T-helper 2 cell treated with Interferon-gamma antibody and Interleukin-4, amounts not matched to agents 5 μg/mL and 100 μg/mL, for 36 hours (primary cell): ENCODE measurements at places on chromosomes 3 and 15.
A peak's percentile ranks its signal among the peaks of the same experiment; 100 is the strongest.

DNA sequence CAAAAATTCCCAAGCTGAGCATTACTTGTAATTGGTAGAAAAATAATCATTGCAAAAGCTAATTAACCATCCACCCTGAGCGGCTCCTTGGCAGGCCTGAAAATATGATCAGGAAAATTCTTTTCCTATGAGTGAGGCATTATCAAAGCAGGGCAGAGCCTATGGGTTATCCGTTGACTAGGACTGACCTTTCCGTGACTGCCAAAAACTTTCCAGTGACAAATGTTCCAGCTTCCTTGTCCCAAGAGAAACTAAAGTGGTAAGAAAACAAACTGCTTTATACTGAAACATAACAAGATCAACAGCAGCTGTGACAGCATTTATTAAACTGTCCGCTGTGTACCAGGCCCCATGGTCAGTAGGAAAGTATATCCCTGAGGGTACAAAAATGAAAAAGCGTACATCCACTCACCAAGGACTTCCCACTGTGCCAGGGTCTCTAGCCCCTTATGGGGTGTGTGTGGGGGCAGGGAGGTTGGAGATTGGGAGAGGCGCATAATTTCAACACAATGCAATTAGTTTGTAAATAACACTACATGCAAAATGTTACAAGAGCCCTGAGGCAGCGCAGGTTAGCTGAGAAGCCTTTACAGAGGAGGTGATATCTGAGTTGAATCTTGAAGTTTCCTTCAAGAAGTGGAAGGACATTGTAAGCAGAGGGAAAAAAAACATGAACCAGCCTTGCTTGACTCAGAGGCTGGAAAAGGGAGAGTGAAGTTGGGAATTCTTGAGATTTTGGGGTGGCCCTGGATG, 8.5 kb downstream of the LIPC start:
- peak overlapping the region; percentile 45 for H3K27ac ChIP-seq
- no peak for DNase-seq
- no peaks in the 10 kb centered on the region for H3K36me3 ChIP-seq
- H3K27me3 ChIP-seq: no peaks in the 10 kb centered on the region
- peaks cover 31% of the 10 kb centered on the region for H3K4me1 ChIP-seq
- H3K4me3 ChIP-seq: no peak overlapping the region

- no peaks in the 10 kb centered on the region for H3K27me3 ChIP-seq
- H3K4me3 ChIP-seq: no peak overlapping the region
- peaks cover 63% of the 10 kb centered on the region for H3K36me3 ChIP-seq
- no peak overlapping the region for H3K27ac ChIP-seq
- no peaks in the 10 kb centered on the region for H3K4me1 ChIP-seq
- DNase-seq: no peak
Observed at GRCh38 chr3:44842376-44842775, 19.3 kb upstream of the TMEM42 start.

- no peaks in the 10 kb centered on the region for H3K27me3 ChIP-seq
- no peak for DNase-seq
- H3K27ac ChIP-seq: peak overlapping the region; percentile 27
- peaks cover 13% of the 10 kb centered on the region for H3K4me1 ChIP-seq
- H3K36me3 ChIP-seq: no peaks in the 10 kb centered on the region
Observed at GRCh38 chr3:127674790-127675189, 2.0 kb downstream of the ABTB1 start.

DNA sequence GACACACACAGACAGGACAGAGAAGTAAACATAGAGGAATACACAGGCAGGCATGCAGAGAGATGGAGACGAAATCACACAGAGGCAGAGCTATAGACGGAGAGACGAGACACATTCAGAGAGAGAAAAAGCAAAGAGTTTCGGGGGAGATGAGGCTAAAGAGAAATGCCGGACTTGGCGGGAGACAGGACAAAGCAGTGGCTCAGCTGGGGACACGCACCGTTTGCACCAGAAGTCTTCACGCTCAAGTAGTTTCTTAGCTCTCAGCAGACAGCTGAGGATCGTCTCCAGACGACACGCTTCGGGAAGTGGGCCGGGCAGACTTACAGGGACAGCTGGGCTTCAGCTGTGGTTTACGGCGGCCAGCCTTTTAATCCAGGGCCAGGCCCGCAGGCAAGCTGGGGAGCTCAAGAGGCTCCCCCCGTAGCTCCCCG, 56.2 kb upstream of the DLG1 start:
- DNase-seq: no peak
- H3K27me3 ChIP-seq: peaks cover 6% of the 10 kb centered on the region
- H3K4me3 ChIP-seq: no peak overlapping the region
- H3K4me1 ChIP-seq: no peaks in the 10 kb centered on the region
- H3K36me3 ChIP-seq: no peaks in the 10 kb centered on the region

- no peak overlapping the region for H3K27ac ChIP-seq
- H3K4me3 ChIP-seq: no peak overlapping the region
- H3K27me3 ChIP-seq: no peaks in the 10 kb centered on the region
- peaks cover 1% of the 10 kb centered on the region for H3K36me3 ChIP-seq
- DNase-seq: no peak
- H3K4me1 ChIP-seq: no peaks in the 10 kb centered on the region
Observed at GRCh38 chr3:17315897-17316296, 426.5 kb downstream of the TBC1D5 start.

DNA sequence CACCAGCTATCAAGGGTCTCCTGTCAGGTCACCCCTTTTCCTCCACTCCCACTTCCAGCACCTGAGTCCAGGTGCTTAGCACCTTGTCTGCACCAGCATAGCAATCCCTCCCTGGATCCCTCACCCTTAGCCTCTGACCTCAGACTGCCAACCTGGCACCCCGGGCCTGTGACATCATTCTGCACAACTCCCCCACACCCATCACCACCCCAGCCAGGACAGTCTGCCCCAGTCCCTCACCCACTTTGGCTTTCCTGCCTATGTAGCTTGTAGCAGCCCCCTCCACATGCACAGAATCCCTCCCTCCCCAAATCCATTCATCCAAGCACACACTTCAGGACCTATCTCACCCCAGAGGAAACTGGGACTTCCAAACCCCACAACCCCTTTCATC, 819 bp upstream of the PLXNB1 start:
- H3K27ac ChIP-seq: no peak overlapping the region
- no peak for DNase-seq
- H3K4me3 ChIP-seq: peak overlapping the region; percentile 76
- H3K4me1 ChIP-seq: peaks cover 9% of the 10 kb centered on the region
- peaks cover 24% of the 10 kb centered on the region for H3K27me3 ChIP-seq

DNA sequence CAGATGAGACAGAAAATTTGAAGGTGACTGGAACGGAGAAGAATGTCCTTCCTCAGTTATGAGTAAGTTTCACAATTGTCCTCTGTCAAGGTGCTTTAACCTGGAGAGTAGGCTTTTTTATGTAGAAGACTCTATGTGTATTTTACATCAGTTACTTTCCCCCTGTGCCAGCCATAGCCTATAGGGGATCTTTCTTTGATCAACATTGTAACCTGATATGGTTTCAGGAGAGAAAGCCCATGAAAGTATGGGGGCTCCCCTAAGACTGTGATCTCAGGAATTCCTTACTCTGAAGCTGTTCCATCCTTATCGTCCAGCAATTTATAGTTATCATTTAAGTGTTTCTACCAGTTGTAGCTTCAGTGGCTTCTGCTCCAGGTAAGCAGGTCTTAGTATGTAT, 1076.3 kb upstream of the EPHA6 start:
- H3K27ac ChIP-seq: no peak overlapping the region
- H3K4me3 ChIP-seq: no peak overlapping the region
- no peaks in the 10 kb centered on the region for H3K36me3 ChIP-seq
- DNase-seq: no peak

- H3K27me3 ChIP-seq: no peaks in the 10 kb centered on the region
- H3K36me3 ChIP-seq: no peaks in the 10 kb centered on the region
- no peak overlapping the region for H3K4me3 ChIP-seq
- DNase-seq: no peak
- no peak overlapping the region for H3K27ac ChIP-seq
Observed at GRCh38 chr3:162507397-162507796, 1010.8 kb downstream of the OTOL1 start.

DNA sequence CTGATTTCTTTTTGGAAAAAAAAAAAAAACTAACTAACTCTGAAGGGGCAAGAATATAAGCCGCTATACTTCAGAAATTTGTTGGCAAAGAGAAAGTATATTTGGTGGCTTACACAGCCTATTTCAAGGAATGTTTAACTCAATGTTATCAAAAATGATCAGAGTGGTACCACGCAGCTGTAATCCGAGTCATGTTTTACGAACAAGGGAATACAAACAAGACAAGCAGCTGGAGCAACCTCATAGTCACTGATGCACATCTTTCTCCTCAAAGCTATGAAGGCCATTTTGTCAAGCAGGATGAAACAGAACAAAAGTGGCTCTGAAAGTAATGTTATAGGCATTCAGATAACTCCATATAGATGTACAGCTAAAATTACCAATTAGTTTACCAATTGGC, 81.2 kb downstream of the SCAPER start:
- H3K4me1 ChIP-seq: peaks cover 14% of the 10 kb centered on the region
- H3K27me3 ChIP-seq: no peaks in the 10 kb centered on the region
- H3K4me3 ChIP-seq: no peak overlapping the region
- DNase-seq: no peak

DNA sequence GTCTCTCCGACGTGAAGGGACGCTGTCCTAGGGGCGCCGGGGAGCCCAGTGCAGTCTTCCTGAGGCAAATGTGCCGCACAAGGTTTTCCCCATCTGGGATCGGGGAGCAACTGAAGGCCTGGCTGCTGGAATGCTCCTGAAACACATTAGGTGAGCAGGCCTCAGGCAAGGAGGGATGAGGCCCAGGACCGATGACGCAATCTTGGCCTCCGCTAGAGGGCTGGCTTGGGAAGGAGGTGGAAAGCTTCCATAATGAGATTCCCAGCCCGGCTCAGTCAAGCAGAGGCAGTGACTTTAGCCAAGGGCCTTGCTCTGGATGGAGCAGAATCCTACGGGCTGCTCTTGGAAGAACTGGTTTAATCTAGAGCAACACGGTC, 50.8 kb downstream of the CPN2 start:
- DNase-seq: no peak
- H3K27me3 ChIP-seq: peaks cover 5% of the 10 kb centered on the region
- peak overlapping the region; percentile 16 for H3K4me3 ChIP-seq

DNA sequence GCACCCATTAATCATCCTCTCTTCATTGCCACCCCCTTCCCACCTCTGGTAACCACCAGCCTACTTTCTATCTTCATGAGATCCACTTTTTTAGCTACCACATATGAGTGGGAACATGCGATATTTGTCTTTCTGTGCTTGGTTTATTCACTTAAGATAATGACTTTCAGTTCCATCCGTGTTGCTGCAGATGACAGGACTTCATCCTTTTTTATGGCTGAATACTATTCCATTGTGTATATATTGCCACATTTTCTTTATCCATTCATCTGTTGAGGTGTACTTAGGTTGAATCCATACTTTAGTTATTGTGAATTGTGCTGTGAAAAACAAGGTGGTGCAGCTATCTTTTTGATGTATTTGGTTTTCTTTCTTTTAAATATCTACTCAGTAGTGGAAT, 53.3 kb upstream of the NR2C2 start:
- peaks cover 29% of the 10 kb centered on the region for H3K27me3 ChIP-seq
- H3K4me1 ChIP-seq: no peaks in the 10 kb centered on the region
- no peak overlapping the region for H3K4me3 ChIP-seq
- DNase-seq: no peak
- H3K36me3 ChIP-seq: no peaks in the 10 kb centered on the region

GRCh38 chr3:178711753-178712152, 175.5 kb downstream of the KCNMB2 start:
- H3K27ac ChIP-seq: no peak overlapping the region
- DNase-seq: no peak
- no peaks in the 10 kb centered on the region for H3K4me1 ChIP-seq
- H3K27me3 ChIP-seq: no peaks in the 10 kb centered on the region

DNA sequence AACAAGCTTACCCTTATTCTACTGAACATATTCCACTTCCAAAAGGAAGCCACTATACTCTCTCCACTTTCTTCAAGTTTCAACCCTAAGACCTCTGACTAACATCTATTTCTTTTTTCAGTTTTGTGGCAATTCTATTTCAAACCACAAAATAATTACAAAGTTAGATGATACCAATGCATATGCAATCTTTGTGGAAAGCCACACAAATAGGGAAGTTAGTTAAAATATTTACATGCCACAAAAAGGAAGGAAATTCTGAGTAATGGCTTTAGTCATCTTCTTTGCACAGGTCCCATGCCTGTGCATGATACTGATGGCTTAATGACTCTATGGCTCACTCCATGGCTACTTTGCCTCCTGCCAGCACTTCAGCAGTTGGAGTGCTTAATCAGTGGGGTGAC, 57.0 kb upstream of the MCTP2 start:
- H3K4me3 ChIP-seq: peak overlapping the region; percentile 32
- no peaks in the 10 kb centered on the region for H3K27me3 ChIP-seq
- H3K4me1 ChIP-seq: peaks cover 25% of the 10 kb centered on the region
- H3K36me3 ChIP-seq: peaks cover 15% of the 10 kb centered on the region
- peak overlapping the region; percentile 44 for H3K27ac ChIP-seq

DNA sequence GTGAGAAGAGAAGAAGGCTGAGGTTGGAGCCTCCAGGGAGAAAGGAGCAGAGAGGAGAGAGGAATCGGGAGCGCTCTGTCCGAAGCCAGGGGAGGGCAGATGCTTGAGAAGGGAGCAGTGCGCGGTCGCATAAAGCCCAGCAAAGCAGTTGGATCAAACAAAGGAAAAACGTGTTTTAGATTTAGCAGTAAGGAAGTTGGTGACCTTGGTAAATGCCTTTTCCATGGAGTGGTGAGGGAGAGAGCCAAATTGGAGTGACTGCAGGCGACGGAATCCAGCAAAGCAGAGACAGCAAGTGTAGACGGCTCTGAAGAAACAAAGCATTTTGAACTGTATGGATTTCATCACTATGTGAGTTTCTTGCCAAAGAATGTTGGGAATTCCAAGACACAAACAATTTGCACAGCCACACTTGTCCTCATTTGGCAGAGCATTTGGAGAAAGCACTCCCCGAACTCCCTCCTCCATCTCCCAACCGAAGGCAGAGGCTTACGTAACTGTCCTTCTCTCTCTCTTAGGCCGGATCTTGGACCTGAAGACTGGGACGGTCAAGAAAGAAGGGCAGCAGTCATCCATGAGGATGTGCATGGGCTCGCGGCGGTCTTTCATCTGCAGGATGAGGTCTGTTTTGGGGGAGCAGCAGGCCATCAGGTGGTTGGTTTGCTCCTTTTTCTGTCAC, 103.6 kb downstream of the ARNT2 start:
- H3K27ac ChIP-seq: no peak overlapping the region
- DNase-seq: no peak
- no peak overlapping the region for H3K4me3 ChIP-seq
- H3K36me3 ChIP-seq: no peaks in the 10 kb centered on the region
- no peaks in the 10 kb centered on the region for H3K4me1 ChIP-seq
- no peaks in the 10 kb centered on the region for H3K27me3 ChIP-seq

GRCh38 chr15:47959617-47960413, 161.0 kb upstream of the SLC24A5 start:
- H3K27ac ChIP-seq: no peak overlapping the region
- H3K27me3 ChIP-seq: peaks cover 21% of the 10 kb centered on the region
- H3K36me3 ChIP-seq: no peaks in the 10 kb centered on the region
- DNase-seq: no peak
